ENCODE measurements at places on chromosomes 13 and 19.

DNA sequence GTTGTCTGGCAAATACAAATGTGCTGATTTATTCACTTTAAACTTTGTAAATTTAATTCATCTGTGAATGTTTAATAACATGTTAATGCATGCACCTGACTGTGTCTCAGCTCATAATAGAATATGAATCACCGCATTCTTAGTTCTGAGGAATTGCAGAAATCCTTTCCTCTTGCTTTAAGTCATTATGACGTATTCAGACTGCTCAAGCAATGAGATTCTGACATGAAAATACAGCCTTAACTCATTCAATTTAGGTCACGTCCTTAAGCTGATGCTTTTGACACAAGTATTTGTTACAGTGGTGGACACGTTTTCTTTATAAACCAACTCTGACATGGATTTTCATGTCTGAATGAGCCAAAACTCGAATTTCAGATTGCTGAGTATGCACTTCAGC, 541.0 kb upstream of the KLF12 start:
- no peak for DNase-seq

GRCh38 chr13:61286148-61286745, 129.4 kb downstream of the PCDH20 start:
- DNase-seq, result no peak

GRCh38 chr19:31572102-31572975, 223.1 kb upstream of the TSHZ3 start:
- no peak for DNase-seq

GRCh38 chr13:26951581-26952177, 191.1 kb upstream of the GPR12 start:
- no peak for DNase-seq

- no peak for DNase-seq
Observed at GRCh38 chr19:39582442-39582841, 19.9 kb upstream of the LGALS13 start.

DNA sequence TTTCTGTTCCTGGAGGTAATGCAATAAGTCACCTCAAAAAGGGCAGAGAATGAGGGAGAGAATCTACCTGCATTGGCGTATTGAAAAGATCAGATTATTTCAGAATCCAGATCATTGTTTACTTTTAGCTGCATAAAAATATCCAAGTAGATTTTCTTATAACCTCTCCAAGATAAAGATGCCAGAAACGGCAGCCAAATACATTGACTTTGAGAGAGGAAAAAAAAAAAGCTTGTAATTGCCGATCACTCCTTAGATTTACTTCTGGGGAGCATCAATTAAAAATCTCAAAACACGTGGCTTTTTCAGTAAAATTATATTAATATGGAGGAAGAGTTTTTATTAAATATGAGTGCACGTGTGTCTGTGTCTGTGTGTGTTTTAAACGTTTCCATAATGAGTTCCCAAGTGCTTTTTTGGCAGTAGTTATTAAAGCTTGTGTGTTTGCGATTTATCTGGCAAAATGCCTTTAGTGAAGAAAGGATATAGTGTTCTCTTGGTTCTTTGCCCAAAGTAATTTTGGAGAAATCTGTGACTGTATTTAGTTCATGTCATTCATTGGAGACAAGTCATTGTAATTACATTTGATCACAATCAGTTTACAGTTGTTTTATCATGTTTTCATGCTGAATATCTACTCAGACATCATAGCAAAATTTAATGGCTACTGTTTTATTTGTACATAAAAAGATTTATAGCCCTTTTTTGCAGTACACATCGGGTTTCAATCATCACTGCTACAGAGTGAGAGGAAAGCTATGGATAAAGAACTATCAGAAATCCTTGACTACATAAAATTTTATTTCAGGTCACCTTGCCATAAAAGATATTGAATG, 176.1 kb downstream of the TM9SF2 start:
- no peak for DNase-seq

DNA sequence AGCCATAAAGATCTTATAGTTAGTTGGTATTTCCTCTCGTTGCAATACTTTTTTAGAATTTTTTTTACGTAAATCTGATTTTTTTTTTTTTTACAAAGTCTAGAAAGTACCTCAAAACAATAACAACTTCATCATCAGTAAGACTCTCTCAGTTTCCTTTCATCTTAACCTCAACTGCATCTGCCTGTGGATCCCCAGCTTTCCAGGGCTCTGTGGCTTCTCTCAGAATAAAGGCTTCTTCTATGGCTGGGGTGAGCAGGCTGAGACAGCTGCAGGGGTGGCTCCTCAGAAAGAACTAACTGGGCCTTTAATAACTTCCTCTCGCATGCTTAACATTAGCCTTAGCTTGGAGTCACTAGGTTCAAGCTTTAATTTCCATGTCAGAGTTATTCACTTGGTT, 4.2 kb downstream of the ZNF506 start:
- DNase-seq, result no peak

DNA sequence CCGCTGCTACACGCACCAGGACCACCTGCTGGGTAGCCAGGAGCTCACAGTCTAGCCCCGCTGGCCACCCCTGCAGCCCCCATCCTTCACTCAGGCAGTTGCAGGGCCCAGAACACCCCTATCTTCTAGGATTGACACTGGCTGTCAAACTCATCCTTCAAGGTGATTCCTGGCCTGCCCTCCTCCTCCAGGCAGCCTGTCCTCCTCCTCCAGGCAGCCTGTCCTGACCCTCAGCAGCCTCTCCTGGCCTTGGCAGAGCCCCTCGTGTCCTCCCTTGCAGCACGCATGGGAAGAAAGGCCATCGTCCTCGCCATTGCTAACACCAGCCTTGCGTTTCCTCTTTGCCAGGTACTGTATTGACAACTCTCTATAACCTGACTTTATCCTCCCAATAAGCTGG, 3.8 kb upstream of the EPS8L1 start:
- DNase-seq, result no peak

DNA sequence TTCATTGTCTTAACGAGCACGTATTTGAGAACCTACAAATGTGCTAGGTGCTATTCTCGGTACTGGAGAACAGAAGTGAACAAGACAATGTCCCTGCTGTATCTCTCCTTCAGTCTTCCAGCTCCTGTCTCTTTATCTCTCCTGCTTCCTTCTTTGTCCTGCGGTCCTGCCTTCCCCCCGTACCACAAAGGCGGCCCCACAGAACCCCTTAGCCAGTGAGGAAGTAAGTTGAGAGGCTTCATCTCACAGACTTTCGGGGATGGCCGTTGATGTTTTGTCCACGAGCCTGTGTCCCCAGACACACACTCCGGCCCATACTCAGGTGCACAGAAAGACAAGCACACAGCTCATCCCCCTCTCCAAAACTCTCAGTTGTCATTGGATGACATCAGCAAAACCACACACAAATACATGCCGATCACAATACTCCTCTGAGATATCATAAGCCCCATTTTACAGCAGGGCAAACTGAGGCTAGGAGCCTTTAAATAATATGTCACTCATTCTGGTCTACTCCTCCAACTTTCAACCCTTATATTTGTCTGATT, 507 bp upstream of the SWSAP1 start:
- no peak for DNase-seq

GRCh38 chr13:31773538-31773937, 34.2 kb downstream of the RXFP2 start:
- no peak for DNase-seq

GRCh38 chr13:111249637-111250360, 70.6 kb upstream of the TEX29 start:
- no peak for DNase-seq

GRCh38 chr13:83057119-83057518, 825.2 kb downstream of the SLITRK1 start:
- DNase-seq, result no peak

DNA sequence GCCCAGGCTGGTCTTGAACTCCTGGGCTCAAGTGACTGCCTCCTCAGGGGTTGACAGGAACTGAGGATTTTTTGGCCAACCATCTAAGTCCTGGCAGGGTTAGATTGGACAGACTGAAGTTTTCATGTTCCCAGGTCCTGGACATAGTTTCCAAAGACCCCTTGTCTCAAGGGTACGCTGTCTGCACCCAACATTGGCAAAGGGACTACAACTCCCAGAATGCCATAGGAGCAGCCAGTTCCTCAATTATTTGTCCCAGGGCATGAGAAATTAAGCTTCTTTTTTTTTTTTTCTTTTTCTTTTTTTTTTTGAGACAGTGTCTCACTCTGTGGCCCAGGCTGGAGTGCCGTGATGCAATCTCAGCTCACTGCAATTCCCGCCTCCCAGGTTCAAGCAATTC, 6.9 kb downstream of the GYS1 start:
- DNase-seq, result no peak

DNA sequence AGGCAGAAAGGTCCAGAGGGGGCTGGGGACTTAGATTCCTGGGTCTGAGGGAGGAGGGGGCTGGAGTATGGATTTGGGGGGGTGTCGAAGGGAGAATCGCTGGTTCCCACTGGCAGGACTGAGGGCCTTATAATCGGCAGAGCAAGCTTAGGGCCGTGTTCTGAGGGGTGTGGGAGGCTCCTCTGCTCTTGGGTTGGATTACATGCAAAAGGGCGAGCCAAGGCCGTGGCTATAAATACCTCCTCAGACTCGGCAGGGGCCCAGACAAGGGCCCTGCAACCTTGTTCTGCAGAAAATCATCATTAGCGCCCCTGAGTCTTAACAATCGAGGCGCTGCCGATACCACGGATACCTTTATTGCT, 707 bp upstream of the MAMSTR start:
- DNase-seq, result no peak

- DNase-seq, result no peak
Observed at GRCh38 chr19:32174386-32175113, 170.9 kb upstream of the ZNF507 start.

GRCh38 chr13:30810801-30811200, 75.5 kb downstream of the ALOX5AP start:
- no peak for DNase-seq

- DNase-seq, result no peak
Observed at GRCh38 chr19:13100841-13101589, 1.6 kb downstream of the LYL1 start.

DNA sequence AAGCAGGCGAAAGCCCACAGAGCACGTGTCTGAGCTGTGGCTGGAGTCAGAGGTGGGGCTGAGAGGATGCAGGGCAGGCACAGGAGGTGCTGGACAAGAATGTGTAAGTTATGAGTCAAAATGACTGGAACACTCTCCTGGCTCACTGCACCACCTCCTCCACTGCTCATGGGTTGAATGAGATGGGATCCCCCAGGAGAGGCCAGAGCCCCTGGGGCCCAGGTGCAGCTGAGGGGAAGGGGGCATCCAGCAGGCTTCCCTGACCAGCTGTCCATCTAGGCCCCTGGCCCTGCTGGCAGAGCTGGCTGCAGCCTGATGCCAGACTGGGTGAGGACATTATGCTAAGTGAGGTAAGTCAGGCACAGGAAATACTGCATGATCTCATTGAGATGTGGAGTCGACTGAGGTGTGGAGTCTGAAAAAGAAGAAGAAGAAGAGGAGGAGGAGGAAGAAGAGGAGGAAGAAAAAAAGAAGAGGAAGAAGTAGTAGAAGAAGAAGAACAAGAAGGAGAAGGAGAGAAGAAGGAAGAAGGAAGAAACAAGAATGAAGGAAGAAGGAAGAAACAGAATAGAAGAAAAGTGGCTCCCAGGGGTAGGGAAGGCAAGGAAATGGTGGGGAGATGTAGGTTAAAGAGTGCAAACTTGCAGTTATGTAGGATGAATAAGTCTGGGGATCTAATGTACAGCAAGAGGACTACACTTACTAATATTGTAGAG, 747.4 kb downstream of the UQCRFS1 start:
- no peak for DNase-seq

GRCh38 chr13:98450539-98451111, 126.3 kb downstream of the STK24 start:
- DNase-seq, result no peak

- no peak for DNase-seq
Observed at GRCh38 chr13:39779337-39780265, 124.1 kb downstream of the COG6 start.

DNA sequence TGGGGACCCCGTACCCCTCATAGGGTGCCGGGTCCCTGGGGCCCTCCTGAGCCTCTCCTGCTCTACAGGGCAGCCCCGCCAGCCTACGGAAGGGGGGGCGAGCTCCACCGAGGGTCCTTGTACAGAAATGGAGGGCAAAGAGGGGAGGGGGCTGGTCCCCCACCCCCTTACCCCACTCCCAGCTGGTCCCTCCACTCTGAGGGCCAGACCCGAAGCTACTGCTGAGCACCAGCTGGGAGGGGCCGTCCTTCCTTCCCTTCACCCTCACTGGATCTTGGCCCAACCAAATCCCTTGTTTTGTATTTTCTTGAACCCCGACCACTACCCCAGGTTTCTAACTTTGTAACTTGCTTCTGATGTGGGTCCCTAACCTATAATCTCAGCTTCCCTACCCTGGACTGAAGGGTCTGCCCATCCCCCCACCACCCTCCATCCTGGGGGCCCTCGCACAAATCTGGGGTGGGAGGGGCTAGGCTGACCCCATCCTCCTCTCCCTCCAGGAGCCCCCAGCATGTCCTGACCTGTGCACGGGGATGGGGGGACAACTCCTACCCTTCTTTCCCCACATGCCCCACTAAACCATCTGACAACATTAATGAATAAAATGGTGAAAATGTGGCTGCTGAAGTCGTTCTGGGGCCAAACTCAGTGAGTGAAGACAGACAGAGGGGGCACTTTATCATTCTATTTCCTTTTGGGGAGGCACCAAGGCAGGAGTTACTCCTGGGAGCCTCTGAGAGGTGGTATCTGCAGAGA, 13.0 kb downstream of the ARHGAP33 start:
- DNase-seq, result no peak

GRCh38 chr13:53460796-53461195, 432.2 kb downstream of the OLFM4 start:
- DNase-seq, result no peak

- DNase-seq, result no peak
Observed at GRCh38 chr19:3573162-3573857, 566 bp downstream of the HMG20B start.

DNA sequence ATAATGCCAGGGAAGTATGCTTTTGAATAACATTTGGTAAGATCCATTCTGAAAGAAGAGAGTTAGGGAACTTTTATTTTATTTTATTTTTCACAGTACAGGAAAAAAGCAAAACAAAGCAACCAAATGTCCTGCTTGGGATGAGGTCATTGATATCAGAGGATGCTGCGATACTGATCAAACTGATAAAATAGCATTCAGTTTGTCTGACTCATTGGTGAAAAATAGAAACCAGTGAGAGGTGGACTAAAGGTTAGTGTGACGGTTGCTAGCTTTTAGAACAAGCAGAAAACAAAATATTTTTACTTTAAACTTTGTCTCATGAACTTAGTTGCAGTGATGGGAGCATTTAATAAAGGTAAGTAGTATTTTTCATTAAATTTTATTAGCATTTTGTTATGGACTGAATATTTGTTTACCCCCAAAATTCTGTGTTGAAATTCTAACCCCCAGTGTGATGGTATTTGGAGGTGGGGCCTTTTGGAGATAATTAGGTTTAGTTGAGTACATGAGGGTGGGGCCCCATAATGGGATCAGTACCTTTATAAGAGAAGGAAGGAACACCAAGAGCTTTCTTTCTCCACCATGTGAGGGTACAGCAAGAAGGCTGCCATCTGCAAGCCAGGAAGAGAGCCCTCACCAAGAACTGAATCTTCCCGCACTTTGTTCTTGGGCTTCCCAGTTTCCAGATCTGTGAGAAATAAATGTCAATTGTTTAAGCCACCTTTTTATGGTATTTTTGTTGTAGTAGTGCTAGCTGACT, 37.3 kb downstream of the ITGBL1 start:
- no peak for DNase-seq

All from germinal center (tissue), 1 donor.